ENCODE measurements at places on chromosomes 5 and 9. TPM values are rescaled to one million over a fixed set of nuclear protein-coding genes. Genes with fewer than 3 reads are reported as not detected.

- DNase-seq: no peak
These were observed 548.8 kb upstream of the CDH18 start for GRCh38 chr5:20536813-20537212.

GRCh38 chr5:134581241-134581981 is 51.2 kb downstream of the SAR1B start:
- no peak for DNase-seq

- no peak for DNase-seq
These were observed 114.4 kb upstream of the LIFR start for GRCh38 chr5:38670878-38671277.

DNA sequence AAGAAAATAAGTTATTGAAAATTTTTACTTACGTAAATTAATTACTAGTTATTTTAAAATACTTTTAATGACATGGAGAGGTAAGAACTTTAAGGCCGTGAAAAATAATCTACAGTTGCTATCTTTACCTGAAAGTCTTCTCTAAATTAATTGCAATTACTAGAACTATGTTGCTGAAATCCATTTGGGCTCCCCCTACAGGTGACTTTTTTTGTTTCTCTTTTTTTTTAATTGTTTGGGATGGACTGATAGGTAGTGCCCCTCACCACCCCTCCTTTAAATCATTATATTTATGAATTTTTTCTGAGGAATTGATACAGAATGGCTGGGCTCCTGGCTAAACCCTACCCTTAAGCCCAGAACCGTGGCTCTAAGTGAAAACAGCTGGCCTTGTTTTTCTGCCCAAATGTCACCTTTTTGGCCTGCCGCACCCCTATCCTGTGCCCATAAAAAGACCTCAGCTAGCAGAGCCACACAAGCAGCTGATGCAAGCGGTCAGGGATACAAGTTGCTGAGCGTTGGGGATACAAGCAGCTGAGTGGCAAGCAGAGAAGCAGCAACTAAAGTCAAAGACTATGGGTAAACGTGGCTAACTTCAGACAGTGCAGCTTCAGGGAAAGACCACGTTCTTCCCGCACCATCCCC is 315.2 kb upstream of the ACO1 start:
- no peak for DNase-seq

DNA sequence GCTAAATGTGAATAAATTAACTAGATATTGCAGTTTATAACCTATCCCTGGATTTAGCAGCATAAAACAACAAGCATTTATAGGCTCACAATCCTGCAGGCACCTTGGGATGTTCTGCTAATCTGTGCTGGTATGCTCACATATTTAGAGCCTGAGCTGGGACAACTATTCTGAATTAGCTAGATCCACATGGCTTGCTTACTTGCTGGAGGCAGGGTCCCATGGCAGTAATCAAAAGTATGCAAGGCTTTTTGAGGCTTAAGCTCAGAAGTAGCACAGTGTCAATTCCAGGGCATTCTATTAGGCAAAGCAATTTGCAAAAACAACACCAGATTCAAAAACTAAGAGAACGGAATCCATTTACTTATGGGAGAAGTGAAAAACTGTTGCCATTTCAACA is 745.0 kb upstream of the ACO1 start:
- DNase-seq: no peak

- no peak for DNase-seq
These were observed 15.0 kb downstream of the STK10 start for GRCh38 chr5:172172912-172173563.

DNA sequence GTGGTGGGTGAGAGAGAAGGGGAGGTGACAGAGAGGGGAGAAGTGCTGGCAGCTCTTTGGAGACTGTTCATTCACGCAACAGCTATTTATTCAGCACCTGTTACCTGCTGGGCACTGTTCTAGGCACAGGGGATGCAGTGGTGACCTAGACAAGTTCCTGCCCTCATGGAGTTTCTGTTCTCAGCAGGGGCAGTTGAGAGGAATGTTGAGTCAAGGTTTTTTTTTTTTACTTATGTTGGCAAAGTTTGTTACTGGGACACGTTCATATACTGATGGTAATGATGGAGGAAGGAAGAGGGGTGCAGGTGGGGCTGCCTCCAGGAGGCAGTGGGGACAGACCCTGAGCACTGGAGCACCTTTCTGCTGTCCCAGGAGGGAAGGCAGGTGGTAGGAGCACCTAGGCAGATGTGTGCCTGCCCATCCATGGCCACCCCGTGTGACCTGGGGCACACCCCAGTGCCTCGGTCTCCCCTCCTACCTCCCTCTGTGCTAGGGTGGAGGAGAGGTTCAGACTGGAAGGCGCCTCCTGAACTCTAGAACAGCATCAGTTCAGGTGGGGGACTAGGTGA is 49.4 kb upstream of the SLC25A51 start:
- no peak for DNase-seq

DNA sequence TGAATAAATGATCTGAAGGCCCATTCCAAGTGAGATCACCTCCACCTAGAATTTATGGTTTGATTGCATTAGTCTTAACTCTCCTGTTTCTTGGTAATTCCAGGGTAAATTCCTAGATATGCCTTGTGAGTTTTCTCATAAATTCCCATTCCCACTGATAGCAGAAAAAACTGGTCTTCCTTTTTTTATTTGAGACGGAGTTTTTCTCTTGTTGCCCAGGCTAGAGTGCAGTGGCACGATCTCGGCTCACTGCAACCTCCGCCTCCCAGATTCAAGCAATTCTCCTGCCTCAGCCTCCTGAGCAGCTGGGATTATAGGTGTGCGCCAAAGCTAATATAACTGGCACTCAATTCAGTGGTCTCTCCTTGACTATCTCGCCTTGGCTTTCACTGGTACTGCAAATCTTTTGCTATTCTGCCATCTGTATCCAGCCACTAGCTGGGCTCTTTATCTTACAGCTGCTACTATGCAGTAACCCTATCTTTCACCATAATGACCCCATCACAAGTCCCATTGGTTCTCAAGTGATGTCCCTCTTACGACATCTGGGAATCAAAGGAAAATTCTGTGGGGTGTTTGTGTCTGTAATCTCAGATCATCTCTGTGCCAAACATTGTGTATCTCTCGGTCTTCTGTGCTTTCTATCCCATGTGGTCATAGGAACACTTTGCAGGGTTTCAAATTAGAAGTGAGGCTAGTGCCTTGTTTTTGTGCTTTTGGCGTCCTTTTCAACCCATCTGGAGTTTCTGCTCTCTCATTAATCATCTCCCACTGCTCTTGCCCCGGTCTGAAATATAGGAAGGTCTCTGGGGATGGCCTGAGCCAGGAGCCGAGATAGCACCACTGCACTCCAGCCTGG is 14.4 kb downstream of the HNRNPK start:
- no peak for DNase-seq

DNA sequence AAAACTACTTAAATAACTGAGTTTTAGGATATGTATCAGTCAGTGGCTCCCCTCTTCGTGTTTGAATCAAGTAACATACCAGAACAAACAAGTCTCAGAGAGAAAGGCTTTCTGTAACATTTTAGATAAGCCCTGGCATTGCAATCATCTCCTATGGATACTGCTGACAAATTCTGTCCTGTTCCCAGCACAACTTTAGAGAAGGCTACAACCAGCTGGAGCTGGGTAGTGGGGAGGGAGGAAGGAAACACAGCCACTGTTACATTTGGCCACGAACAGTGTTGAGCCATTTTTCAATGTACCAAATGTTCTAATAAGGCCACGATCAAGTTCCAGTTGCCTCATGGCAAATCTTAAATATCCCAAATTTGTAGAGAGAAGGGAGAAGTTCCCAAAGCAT is 511.8 kb upstream of the WWC1 start:
- DNase-seq: no peak

GRCh38 chr9:84327184-84327583 is 13.4 kb downstream of the SLC28A3 start:
- no peak for DNase-seq

- peak; percentile 97 for DNase-seq
These were observed 136.9 kb upstream of the ANKH start for GRCh38 chr5:15008476-15008875.

DNA sequence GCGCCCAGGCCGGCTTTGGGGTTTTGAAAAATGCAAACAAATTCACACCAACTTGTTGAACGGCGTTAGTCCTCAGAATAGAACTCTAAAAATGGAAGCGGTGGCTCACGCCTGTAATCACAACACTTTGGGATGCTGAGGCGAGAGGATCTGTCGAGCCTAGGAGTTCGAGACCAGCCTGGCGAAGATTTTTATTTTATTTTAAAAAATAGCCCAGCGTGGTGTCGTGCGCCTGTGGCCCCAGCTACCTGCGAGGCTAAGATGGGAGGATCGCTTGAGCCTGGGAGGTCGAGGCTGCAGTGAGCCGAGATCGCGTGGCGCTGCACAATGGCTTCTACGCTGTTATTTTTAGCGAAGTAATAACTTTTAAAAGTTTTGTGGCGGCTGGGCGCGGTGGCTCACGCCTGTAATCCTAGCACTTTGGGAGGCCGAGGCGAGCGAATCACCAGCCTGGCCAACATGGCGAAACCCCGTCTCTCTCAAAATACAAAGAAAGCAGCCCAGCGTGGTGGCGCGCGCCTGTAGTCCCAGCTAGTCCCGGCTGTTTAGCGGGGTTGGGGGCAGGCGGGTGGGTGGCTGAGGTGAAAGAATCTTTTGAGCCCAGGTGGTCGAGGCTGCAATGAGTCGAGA is 694 bp upstream of the PLIN2 start:
- DNase-seq: peak; percentile 54

DNA sequence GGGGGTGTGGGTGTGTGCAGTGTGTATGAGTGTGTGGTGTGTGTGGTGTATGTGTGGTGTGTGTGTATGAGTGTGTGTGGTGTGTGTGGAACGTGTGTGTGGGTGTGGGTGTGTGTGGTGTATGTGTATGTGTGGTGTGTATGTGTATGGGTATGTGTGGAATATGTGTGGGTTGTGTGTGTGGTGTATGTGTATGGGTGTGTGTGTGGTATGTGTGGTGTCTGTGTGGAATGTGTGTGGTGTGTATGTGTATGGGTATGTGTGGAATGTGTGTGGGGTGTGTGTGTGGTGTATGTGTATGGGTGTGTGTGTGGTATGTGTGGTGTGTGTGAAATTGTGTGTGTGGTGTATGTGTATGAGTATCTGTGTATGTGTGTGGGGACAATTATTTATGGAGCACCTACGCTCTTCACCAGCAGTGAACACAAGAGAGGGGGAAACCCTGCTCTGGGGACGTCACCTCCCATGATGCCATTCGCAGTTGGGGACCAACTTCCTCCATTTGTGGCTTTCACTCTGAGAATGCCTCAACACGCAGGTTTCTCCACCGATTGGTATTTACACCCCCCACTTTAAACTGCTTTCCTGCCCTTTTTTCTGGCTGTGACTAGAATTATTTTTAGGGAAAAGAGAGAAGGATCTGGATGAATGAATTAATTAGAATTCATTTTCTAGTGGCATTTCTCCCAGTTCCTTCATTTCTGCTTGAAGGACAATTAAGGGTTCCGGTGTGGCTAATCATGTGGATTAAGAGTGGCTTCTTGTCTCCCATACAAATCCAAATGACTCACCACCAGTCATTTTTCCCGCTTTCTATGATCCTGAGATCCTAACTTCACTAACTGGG is 238.1 kb downstream of the ROR2 start:
- DNase-seq: no peak

DNA sequence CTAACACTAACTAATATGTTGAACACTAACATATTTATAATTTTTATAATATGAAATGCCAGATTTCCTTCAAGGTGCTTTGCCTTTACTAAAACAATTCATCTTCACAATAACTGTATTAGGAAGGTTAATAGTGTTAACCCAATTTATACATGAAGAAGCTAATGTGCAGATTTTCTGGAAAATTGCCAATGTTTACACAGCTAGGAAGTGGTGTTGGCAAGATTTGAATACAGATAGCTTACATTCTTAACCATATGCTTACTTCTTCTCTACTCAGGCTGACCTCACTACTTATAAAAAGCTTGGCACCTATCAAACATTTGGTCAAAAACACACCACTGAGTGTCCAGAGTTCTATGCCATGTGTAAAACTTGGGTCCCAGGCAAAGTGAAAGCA is 445.4 kb upstream of the ITGA1 start:
- DNase-seq: no peak

DNA sequence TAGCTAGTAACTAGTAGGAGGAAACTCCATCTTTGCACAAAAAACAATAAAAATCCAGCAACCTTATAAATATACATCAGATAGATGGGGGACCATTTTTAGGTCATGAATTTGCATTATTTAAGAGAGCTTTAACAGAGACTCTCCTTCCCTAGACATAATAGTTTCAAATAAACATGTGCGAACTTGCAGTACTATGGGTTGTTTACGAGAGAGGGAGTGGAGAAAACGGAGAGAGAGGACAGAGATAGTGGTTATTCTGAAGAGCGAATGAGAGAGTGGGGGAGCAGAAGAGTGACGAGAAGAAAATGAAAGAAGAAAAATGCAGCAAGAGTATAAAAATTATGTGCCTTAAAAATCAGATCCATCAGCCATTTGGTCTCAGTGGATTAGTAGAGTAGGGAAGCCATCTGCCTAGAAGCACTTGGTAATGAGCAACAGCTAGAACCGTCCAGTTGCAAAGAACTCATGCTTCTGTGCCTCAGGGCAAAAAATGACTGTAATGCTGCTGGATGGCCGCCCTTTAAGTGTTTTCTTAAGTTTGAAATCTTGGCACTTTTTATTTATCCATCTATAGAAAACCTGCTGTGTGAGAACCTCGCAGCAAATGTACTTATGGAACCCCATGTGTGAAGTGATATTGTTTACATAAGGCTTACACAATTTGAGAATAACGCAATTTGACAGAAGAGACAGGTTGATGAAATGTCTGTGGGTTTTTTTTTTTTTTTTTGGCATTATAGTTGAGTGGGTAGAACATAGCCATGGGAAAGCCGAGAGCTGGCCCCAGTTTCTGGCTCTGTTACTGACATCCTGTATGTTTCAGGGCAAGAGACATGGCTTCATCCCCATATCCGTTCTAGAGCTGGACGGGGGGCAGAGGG is 95.6 kb upstream of the ZNF608 start:
- peak; percentile 19 for DNase-seq

GRCh38 chr5:51159164-51159563 is 224.1 kb upstream of the ISL1 start:
- no peak for DNase-seq

FBLL1 gene
- 0.32 TPM for total RNA-seq

PCDHA3 gene
- total RNA-seq: 2.8 TPM

NR5A1 gene
- total RNA-seq: not detected

ZFR gene
- total RNA-seq: 108 TPM

Data from breast epithelium (tissue), 4 donors.